Amniotic stem cell (primary cell): ENCODE measurements at places on chromosomes 11 and 22.

DNA sequence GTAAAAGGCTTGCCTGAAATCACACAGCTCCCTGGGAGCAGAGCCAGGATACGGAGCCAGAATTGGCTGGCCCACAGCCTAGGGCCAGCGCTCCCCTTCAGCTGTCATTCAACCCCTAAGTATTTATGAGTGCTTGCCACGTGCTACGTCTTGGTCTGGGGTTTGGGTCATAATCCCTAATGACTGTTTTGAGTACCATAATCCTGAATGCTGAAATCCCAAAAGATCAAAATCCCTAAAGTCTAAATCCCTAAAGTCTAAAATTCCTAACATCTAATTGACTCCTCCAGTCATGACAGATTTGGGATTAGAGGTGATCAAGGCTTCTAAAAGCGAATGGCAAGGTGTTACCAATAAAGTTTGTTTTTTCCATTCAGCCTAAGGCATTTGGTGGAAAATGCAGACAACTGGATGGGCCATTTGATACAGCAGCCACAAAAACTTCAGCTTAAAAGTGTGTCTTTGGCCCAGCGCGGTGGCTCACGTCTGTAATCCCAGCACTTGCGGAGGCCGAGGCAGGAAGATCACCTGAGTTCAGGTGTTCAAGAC, 59.8 kb upstream of the PRR5 start:
- DNase-seq, result no peak

DNA sequence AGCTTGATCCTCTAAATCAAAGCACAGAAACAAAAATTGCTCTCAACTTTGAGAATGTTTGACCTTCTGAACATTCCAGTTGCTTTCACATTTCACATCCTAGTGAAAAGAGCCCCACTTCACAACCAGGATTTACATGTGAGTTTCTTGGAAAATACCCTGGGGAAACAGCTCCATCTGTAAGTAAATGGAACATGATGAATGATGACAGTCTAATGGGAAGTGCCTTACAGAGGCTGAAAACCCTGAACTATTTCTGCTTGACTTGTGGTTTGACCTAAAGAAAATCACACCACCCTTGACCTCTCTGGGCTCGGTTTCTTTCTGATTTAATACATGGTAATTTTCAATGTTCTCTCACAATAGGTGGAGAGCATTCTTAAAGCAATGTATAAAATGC, 499.4 kb upstream of the API5 start:
- DNase-seq, result no peak

DNA sequence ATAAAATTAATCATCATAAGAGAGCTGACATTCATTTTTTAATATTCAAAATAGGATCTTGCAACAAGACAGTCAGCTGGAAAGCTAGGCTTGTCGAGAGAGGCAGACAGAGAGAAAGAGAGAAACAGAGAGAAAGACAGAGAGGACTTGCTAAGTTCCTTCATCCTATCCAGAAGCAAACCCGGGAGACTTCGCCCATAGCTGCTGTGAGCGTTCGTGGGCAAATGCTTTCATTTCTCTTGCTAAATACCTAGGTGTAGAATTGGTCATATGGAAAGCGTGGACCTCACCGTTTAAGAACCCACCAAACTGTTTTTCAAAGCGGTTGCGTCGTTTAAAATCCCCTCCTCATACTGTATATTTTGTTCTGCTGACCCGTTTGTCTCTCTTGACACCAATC, 25.3 kb upstream of the KRTAP5-6 start:
- no peak for DNase-seq

- DNase-seq, result no peak
Observed at GRCh38 chr22:49900441-49901230, 17.6 kb downstream of the ALG12 start.

GRCh38 chr11:114384487-114384886, 15.8 kb downstream of the C11orf71 start:
- DNase-seq, result no peak

DNA sequence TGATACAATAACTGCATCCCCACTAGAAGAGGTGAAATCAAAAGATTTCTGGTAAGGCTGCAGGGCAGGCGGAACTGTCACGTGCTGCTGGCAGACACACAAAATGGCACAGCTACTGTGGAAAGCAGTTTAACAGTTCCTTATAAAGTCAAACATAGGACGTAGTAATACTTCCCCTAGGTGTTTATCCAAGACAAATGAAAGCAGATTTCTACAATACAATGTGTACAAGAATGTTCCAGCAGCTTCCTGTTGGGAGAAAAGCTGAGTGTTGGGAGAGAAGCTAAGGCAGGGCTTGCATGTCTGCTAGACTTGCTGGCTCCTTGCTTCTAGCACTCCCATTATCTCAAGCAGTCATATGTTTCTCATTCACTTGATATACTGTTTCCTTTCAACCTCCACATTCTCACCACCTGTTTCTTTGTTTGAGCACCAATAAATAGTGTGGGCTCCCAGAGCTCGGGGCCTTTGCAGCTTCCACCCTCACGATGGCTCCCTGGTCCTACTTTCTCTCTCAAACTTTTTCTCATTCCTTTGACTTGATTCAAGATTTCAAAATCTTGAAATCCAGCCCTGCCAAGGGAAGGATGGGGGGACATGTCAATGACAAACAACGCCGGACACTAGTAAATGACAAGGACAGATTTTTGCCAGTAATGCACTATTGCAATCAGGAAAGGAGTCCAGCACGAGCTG, 21.2 kb upstream of the IL17RA start:
- no peak for DNase-seq

- DNase-seq, result no peak
Observed at GRCh38 chr11:45692808-45693453, 27.5 kb upstream of the CHST1 start.

GRCh38 chr11:134560566-134561330, 148.7 kb upstream of the B3GAT1 start:
- DNase-seq, result no peak
